Retinal pigment epithelial cell (primary cell): ENCODE measurements at places on chromosomes 11 and 22.

DNA sequence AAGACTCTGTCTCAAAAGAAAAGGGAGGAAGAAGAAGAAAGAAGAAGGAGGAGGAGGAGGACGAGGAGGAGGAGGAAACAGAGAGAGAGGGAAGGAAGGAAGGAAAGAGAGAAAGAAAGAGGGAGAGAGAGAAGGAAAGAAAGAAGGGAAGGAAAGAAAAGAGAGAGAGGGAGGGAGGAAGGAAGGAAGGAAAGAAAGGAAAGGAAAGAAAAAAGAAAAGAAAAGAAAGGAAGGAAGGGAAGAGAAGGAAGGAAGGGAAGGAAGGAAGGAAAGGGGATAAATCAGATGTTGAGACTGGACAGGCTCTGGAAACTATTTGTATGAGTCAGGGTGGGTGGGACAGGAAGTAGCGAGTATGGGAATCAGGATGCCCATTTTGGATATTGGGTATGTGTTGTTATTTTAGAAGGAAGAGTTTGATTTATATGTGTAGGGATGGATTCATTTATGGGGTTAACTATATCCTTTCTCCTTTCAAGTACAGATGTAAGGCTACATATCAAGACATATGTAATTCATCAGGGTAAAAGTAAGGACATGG is 6.0 kb upstream of the RPL3 start:
- no peak for DNase-seq

- no peak for DNase-seq
Measured at GRCh38 chr11:120390585-120390922, 54.3 kb downstream of the ARHGEF12 start.

GRCh38 chr11:109306322-109306721 is 115.7 kb upstream of the C11orf87 start:
- no peak for DNase-seq

DNA sequence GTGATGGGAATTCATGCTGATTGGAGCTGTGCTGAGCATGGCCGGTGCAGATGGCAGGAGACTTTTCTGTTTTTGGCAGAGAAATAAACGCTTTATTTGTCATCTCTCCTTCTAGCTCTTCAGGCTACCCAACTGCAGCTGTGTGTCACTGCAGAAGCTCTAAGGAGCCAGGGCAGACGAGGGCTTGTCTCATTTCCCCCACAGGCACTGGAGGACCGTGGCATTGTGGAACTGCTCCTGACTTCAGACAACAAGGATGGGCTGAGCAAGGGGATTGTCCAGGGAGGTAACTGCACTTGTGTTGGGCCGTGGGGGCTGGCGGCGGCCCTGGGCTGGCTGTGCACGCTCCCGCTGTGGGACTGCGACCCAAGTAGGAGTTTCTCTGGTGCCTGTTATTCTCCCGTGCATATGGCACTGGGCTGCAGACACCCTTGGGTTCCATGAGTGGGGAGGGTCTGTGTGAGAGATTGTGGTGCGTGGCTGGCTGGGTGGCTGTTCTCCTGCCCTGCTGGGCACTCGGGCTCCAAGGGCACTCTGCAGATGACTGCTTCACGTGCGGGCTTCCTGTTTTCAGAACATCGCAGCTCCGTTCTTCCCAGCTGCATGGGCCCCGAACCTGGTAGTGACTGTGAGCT is 27.2 kb downstream of the GLB1L2 start:
- no peak for DNase-seq

GRCh38 chr22:25193130-25193529 is 6.5 kb upstream of the CRYBB3 start:
- DNase-seq: no peak

- DNase-seq: no peak
Measured at GRCh38 chr11:77854838-77855237, 33.9 kb downstream of the AAMDC start.

- peak; percentile 34 for DNase-seq
Measured at GRCh38 chr22:21712751-21713427, 22.7 kb downstream of the YPEL1 start.

GRCh38 chr22:11613898-11614755 is 3913.9 kb upstream of the OR11H1 start:
- no peak for DNase-seq

DNA sequence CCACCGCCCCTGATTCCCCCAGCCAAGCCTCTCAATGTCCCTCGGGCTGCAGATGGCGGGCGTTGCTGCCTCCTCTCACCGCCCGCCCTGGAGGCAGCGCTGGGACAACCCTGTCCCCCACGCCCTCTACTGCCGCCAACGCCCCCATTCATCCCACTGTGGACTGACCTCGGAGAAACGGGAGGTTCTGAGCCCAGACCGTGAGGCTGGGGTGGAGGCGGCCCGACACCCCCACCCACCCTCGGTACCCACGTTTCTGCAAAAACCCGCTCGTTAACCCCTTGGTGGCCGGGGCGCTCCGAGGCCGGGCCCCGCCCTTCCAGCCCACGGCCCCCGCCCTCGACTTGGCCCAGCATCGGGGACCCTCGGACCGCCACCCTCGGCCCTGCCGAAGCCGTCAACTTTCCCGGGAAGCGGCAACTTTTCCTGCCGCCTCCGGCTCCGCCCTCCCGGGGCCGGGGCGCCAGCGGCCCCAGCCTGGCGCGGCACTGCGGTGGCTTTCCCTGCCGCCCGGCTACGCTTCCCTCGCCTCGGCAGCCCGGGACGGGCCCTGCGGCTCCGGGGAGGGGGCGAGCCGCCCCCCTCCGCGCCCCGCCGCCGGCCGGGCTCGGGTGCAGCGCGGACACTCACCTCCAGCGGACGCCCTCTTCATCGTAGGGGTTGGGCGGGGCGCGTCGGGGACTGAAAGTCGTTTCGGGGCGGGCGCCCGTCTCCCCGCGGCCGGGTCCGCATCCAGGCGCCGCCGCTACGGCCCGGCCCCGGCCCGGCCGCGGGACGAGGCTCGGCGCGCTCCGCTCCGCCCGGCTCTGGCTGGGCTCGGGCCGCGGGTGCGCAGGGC is 458 bp downstream of the RTN4R start:
- no peak for DNase-seq

GRCh38 chr11:45036010-45036409 is 85.3 kb upstream of the TP53I11 start:
- no peak for DNase-seq

GRCh38 chr22:45124176-45124847 is 39.4 kb upstream of the NUP50 start:
- no peak for DNase-seq
